Kidney tubule cell (primary cell): ENCODE measurements at places on chromosomes 2 and 18.
A peak's percentile ranks its signal among the peaks of the same experiment; 100 is the strongest.

- no peak for DNase-seq
These were observed 67.1 kb downstream of the PRELID3A start for GRCh38 chr18:12474876-12475275.

DNA sequence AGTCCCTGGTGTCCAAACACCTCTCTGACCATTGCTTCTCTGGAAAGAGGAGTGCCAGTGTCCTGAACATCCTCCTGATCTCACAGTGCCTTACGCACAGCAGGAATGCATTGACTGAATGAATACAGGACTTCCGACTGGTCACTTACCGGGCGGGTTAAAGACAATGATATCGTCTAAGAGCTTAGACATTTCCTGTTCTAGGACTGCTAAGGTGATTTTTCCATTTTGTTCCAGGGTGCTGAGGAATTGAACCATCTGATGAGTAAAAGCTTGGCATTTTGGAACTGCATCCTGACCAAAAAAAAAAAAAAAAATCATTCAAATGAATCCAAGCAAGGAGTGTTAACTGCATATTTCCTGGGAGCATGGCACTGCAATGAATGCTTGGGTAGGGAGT, 40.0 kb downstream of the SIGLEC15 start:
- DNase-seq: peak; percentile 56

DNA sequence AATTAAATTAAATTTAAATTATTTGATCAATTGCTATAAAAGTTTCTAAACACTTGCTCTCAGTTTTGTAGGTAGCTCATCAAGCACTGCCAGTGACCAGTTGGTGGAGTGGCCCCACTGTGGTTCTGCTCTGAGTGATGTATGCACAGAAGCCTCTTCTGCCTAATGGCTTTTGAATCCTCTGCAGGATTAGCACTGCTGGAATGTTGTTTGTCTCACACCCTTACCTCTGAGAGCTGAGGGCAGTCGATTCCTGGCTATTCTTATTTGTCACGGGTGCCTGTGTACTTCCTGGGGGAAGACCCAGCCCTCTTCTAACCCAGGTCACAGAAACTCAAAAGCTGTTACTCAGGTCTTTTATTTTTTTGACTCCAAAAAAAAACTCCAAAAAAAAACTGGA, 9.5 kb downstream of the CAPN14 start:
- DNase-seq: peak; percentile 52

- DNase-seq: no peak
These were observed 297.4 kb upstream of the ACVR2A start for GRCh38 chr2:147547440-147547839.

GRCh38 chr2:168432565-168433186, 23.4 kb upstream of the CERS6 start:
- no peak for DNase-seq

DNA sequence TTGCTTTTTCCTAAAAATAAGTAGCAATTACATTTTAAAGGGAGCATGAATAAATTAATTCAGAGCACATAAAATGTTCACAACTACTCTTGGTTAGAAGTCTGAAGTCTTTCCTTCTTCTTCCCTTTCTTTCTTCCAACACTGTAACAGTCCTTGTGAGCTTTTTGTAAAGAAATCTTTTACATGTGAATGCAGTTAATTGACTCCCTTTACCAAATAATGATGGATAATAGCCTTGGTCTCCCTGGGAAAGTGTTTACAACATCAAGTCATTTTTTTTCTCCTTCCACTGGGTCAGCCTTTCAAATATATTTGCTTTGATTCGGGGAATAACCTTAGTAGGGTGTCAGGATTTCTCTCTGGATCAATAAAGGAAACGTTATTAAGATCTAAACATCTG, 39.1 kb downstream of the CALCRL start:
- no peak for DNase-seq

DNA sequence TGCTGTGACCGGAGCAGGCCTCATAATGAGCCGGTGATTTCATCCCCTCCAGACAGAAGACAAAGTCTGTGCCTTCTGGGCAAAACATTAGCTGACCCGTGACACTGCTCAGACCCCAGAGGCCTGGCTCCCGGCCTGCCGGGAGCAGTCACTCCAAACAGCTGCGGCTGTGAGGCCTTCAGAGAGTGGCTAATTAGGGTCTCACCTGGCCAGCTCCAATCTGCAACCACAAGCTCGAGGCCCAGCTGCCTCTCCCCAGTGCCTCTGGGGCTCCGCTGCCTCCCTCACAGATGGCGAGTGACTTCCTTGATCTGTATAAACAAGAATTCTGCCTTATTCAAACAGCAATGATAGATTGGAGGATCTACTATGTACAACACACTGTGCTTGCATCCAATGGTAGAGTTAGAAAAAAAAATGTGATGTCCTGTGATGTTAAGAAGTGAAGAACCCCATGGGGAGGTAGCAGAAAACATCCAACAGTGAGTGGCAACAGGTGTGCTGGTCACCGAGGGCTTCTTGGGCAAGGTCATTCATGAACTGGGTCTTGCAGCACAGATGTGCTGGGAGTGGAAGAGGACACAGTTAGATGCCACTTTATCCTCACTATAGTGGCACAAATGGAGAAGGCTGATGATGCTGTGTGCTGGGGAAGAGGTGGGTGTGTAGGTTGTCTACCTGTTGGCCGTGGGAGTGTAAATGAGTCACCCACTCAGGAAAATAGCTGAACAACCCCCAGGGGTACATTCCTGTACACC, 98.2 kb upstream of the ASAP2 start:
- DNase-seq: peak; percentile 41

- DNase-seq: no peak
These were observed 217.1 kb downstream of the SLC4A3 start for GRCh38 chr2:219844401-219845091.

- DNase-seq: peak; percentile 2
These were observed 461.4 kb downstream of the GALR1 start for GRCh38 chr18:77711096-77711495.

DNA sequence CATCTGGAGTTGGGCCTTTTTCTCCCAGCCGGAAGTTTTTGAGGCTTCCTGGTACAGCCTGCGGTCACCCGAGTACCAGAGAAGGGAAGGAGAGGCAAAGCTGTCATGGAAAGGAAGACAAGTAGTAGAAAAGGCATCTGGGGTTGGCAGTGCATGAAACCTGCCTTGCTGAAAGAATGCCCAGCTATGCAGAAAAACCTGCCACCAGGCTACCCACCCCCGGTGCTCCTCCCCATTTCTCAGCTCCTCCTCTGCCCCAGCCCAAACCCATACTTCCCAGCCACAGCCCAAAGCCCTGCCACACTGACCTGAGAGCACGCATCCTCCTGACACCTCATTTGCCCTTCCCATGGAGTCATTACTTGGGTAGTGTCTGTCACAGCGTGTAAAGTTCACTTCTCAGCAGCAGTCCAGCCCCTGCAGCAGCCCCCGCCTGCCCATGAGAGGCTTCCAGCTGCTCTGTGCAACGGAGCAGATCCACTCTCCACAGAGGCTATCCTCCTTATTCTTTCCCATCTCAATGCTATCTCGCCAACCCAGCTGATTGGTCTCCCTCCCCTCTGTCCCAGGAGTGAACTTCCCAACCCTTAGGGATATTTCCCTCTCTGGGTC, 40.4 kb upstream of the MAL start:
- peak; percentile 81 for DNase-seq

DNA sequence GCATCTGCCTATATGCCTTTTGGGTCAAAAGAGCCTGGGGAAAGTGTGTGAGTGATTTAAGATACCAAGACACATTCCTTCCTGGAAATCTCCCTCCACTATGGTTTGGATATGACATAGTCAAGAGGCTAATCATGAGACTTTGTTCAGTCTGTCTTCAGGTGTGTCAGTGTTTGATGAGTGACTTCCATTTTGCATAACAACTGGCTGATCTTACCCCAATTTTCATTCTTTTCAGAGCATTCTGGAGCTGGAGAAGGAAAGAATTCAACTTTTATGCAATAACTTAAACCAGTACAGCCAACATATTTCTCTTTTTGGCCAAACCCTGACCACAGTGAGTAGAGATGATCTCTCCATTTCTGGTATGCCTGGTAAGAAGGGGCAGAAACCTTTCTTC, 39.4 kb downstream of the SPC25 start:
- DNase-seq: no peak

GRCh38 chr2:159209341-159210306, 76.9 kb downstream of the WDSUB1 start:
- DNase-seq: no peak

- no peak for DNase-seq
These were observed at the start of gene CTAGE1 for GRCh38 chr18:22417496-22418188. CTAGE1 (minus strand) TSS chr18:22417915; CDS start chr18:22417811, 104 bp downstream.
